ENCODE measurements at places on chromosomes 12 and 14. TPM values are rescaled to one million over a fixed set of nuclear protein-coding genes. Genes with fewer than 3 reads are reported as not detected.

The CD27 gene
- 0.58 TPM for total RNA-seq

The GUCY2C gene
- not detected for total RNA-seq

The MYH6 gene
- not detected for total RNA-seq

The PIANP gene
- total RNA-seq = not detected

The IRAK4 gene
- total RNA-seq = 7.5 TPM

The KRT6C gene
- total RNA-seq = not detected

The IRAK3 gene
- total RNA-seq = 1.7 TPM

The TAS2R19 gene
- 0.78 TPM for total RNA-seq

The OR6C76 gene
- total RNA-seq = not detected

The IAPP gene
- total RNA-seq = 0.25 TPM

The BEGAIN gene
- total RNA-seq = 0.70 TPM

The GZMH gene
- 0.28 TPM for total RNA-seq

The ITGB7 gene
- total RNA-seq = 8.6 TPM

The WIF1 gene
- 0.08 TPM for total RNA-seq

The TUBA1B gene
- total RNA-seq = 144 TPM

All from left lobe of liver (tissue), 2 donors.